Midbrain (tissue), 1 donor: ENCODE measurements at places on chromosomes 6 and 20.

- DNase-seq: no peak
Observed at GRCh38 chr20:21092806-21093205, 13.4 kb downstream of the LINC00237 start.

- no peak for DNase-seq
Observed at GRCh38 chr6:135393289-135393688, 104.3 kb downstream of the AHI1 start.

DNA sequence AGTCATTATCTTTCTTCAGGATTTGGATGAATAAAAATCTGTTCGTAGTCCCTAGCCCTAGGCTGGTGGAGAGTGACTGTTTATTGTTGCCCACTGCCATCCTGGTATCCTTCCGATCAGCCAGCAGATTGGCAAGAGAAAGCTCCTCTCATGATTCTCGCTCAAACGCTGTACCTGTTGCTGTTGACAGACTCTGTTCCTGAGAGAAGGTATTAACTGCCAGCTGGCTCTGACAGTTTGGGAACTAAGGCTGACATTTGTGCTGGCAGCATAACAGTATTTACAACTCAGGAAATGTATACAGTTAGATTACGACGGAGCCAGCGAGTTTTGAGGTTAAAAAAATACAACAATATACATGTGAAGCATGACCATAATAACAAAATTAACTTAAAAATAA is 674.5 kb downstream of the PRKN start:
- no peak for DNase-seq

- DNase-seq: no peak
Observed at GRCh38 chr6:16216501-16217155, 21.8 kb upstream of the GMPR start.

GRCh38 chr6:140364916-140365315 is 990.5 kb upstream of the CITED2 start:
- no peak for DNase-seq

DNA sequence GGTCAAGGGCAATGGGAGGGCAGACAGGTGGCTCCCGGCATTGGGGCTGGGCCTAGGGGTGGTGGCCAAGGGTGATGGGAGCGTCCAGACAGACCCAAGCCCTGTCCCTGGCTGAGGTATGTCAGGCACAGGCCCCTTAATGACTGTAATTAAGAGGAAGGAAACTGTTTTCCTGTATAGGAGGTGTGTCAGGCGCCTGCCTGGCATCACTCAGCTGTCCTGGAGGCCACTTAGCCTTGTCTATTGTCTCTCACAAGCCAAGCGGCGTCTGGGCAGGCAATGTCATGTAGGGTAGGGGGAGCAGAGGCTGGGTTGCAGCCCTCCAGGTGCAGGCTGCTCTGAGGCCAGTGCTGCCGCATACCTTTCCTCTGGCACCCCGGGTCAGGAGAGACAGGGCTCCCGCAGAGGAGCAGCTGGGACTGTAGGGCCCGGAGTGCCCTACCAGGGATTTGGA is 3.9 kb upstream of the FAM83C start:
- DNase-seq: no peak

DNA sequence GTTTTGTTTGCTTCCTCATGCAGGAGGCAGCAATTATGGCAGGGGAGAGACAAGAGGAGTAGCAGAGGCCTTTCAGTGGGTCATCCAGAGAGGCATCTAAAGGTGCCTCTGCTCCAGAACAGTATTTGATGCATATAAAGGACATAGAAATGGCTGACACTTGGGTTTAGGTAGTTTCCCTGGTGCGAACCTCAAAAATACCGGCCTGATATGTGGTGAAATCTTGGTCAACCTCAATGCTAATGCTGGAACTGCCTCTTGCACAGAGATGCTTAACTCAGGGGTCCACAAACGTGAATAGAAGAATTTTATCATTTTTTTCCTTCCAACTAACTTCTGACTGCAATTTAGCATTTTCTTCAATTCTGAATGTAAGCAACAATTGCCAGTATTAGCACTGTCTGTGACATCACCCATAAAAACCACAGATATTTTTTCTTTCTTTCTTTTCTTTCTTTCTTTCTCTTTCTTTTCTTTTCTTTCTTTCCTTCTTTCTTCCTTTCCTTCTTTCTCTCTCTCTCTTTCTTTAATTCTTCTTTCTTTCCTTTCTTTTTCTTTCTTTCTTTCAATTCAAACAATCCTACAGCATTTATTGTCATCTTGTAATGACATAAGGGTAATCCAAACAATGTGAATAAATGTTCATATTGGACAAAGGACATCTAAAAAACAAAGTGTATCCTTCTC is 180.0 kb upstream of the UST start:
- DNase-seq: no peak

- DNase-seq: no peak
Observed at GRCh38 chr20:35660122-35660937, 4.4 kb downstream of the CPNE1 start.
